ENCODE measurements at places on chromosomes 5 and 9.

DNA sequence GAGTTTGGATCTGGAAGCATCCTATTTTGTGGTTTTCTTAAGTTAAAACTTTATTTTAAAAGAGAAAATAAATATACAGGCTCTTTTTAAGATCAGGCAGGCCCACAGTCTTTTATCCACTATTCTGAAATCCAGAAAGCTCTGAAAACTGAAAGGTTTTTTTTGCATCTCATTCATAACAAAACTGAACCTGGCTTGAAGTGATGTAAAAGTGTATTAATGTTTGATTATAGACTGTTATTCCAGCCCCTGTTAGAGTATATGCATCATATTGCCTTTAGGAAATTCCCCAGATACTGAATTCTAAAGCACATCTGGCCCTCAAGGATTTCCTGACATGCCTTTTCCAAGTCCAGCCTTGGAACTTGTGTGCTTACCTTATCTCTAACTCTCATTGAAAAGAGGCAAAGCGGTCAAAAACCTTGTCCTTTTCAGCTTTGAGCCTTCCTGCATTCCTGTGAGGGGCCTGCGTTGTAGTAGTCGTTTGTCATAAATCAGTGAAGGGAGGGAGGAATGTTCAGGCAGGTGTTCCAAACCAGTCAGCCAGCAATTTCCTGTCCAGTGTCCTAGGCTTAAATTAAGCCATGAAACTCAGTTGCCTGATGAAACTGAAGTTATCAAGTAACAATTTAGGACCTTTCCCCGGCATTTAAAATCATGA lies 110.4 kb downstream of the TLE4 start:
- DNase-seq: no peak

- DNase-seq: no peak
These were observed 273.5 kb upstream of the PTGER4 start for GRCh38 chr5:40405996-40406740.

- DNase-seq: no peak
These were observed 63.4 kb downstream of the ANKRD33B start for GRCh38 chr5:10627160-10627701.

DNA sequence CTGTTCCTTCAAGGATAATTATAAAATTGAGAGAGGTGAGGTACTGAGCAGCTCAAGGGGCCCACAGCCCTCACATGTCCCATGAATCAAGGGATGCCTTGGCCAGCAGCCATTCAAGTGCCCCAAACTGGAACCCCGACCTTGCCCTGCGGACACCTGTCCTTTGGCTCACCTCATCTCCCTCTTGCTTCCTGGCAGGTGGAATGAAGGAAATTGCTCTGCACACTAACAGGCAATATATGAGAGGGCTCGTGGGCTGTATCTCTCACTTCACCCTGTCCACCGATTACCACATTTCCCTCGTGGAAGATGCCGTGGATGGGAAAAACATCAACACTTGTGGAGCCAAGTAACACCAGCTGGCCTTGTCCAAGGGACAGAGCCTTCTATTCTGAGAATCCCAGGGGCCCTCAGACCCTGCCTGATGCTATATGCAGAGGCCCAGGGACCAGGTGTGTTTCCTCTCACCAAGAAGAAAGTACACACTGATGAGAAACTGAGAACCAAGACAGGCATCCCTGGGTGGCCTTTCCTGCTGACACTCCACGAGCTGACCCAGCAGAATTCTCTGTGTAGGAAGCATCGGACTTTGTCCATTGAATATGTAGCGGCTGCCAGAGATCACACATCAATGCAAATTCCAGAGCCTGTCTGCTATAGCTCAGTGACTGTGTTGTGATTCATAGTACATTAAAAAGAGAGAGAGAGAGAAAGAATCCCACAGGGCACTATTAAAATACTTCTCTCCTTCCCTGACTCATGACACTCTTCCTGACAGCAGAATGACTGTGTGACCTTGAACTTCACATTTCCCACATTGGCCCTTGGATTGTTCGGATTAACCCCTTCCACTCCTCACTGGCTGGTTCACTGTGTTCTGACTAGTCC lies 92.6 kb downstream of the LIFR start:
- peak; percentile 82 for DNase-seq

- DNase-seq: peak; percentile 34
These were observed 23.8 kb downstream of the CD14 start for GRCh38 chr5:140609126-140609525.

GRCh38 chr5:147782110-147783028 lies at the start of gene JAKMIP2:
Gene JAKMIP2 (minus strand): TSS chr5:147782728. CDS start chr5:147671806, 110,922 bp downstream.
- DNase-seq: peak; percentile 62

DNA sequence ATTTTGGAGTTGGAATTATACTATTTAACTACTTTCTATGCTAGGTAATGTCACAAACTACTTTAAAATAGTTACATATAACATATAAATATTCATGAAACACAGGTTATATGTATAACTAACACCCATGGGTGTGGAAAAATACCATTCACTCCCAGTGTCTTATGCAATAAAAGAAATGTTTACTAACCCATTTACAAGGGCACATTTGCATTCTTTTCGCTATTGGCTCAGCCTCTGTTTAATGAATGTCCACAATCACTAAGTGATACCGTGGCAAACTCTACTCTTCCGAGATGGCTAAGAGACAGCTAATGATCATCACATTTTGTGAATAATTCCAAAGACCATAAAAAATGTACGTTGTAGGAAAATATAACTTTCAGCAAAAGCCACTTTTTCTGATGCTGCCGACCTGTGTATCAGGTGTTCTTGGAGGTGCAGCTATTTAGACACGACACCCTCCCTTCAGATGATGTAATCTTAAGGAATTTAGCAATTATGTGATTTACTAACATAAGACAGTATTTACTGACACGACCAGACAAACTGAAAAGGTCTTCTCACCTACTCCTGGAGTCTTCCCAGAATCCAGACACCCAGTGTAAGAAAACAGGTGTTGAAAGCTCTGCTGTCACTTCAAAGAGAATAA lies 121.7 kb upstream of the FAM120A start:
- DNase-seq: no peak

DNA sequence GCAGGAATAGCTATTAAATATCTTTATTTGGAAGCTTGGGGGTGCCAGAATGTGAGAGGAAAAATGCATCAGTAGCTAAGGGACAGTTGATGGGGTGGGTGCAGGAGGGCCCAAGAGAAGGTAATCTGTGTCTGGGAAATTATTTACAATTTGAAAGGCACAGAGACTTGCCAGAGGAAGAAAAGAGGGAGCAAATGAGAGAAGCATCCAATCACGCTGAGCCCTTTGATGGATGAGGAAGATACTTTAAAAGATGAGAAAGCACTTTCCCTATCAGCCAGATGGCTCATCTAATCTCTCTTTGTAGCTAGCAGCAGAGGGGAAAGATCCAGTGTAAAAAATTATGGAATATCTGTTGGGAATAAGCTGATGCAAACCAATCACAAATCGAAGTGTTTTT lies 57.0 kb upstream of the ABCA1 start:
- DNase-seq: no peak

- DNase-seq: no peak
These were observed 259.7 kb downstream of the CDH10 start for GRCh38 chr5:24385070-24385469.

DNA sequence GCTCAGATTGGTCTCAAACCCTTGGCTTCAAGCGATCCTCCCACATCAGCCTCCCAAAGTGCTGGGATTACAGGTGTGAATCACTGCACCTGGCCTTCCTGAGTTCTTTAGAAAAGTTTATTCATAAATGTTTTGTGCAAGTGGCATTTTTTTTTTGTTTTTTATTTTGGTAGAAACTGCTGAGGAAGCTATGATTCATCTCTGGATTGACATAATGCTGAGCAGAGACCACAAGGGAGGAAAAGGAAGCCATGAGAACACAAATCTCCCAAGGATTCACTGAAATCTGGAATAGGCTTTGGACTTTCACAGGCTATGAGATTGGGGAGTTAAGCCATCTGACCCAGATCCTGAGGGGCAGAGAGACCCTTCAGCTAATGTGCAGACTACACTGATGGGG lies 3.4 kb upstream of the SLC46A2 start:
- DNase-seq: no peak

GRCh38 chr9:136180586-136180985 lies 24.3 kb downstream of the LHX3 start:
- no peak for DNase-seq

DNA sequence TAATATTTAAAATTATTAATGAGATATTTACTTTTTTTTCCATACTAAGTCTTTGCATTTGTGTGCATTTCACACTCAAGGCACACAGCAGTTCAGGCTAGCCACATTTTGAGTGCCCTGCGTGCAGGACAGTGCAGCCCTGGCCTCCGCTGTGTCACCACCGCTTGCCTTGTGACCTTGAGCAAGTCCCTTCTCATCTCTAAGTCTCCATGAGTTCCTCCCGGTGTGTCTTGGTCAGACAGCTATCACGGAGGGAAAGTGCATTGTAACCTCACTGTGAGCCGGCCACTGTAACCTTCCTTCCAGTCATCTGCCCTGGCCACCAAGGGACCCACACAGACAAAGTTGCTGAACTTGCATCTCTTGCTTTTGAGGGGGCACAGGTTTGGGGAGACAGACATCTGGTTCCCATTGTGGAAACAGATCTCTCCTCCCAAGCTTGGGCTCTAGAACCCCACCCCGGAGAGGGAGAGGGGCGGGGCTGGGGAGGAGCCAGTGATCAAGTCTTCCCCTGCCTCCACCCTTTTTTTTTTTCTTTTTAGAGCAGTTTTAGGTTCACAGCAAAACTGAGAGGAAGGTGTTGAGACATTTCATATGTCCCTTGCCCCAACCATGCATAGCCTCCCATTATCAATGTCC lies 96.8 kb downstream of the C9orf50 start:
- DNase-seq: no peak

- DNase-seq: no peak
These were observed 185.9 kb downstream of the SYK start for GRCh38 chr9:90987566-90987965.

GRCh38 chr5:91361055-91361701 lies 21.9 kb downstream of the ARRDC3 start:
- DNase-seq: no peak

DNA sequence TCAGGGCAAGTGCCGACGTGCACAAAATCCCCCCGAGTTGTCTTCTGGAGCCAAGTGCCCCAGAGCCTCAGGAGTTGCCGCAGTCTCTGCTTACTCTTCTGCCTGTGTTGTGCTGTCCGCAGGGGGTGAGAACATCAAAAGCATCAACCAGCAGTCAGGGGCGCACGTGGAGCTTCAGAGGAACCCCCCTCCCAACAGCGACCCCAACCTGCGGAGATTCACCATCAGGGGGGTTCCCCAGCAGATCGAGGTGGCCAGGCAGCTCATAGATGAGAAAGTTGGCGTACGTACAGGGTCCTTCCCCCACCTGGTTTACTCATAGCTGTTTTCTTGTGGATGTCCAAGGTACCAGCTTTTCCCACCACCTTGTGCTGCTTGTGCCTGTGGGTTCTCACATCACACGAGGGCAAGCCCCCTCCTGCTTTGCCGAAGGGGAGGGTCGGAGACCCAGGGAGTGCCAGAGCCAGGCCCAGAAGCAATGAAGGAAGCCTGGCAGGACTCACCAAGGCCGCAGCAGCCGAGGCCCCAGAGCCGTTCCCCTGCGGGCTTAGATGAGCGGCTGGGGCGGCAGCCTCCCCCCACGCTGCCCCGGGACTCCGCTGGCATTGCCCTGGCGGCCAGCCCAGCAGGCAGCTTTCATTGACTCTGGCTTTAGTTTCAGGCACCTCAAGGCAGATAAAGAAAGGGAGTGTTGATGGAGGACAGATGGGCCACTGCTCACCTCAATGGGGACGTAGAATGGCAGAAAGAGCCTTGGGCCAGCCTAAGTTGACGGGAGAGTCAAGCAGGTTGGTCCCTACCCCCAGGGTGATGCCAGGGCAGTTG lies 33.7 kb upstream of the PRDM12 start:
- no peak for DNase-seq

GRCh38 chr5:93717162-93717561 lies 24.2 kb downstream of the POU5F2 start:
- peak; percentile 77 for DNase-seq

- DNase-seq: no peak
These were observed 583.9 kb downstream of the SEMA5A start for GRCh38 chr5:8961956-8962355.

DNA sequence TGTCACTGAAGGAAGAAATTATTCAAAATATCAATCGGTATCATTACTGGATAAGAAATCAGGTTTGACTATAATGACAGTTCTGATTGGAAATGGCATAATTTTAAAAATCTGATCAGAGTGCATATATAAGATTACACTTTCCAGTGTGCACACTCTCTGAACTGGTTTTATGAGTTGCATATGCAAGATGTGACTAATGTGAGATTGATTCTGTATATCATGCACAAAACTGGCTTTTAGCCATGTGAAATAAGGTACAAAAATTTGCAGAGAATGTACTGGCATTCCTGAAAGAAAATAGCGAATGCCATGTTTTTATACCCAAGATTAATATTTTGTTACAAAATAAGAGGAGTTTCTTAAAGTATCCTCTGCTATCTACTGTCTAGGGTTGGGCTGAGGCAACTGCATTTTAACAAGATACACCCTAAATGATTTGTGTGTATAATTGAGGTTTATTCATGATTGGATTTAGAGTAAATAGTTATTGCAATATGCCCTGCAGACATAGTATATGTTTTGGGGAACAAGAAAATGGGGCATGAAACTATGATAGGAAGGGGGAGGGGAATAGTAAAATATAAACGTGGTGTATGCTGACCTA lies 70.7 kb downstream of the LNPEP start:
- no peak for DNase-seq

GRCh38 chr5:73274881-73275663 lies 102.1 kb downstream of the TMEM174 start:
- peak; percentile 19 for DNase-seq

GRCh38 chr9:99253134-99253533 lies 31.1 kb downstream of the SEC61B start:
- DNase-seq: no peak

- no peak for DNase-seq
These were observed 7.1 kb upstream of the EGFL7 start for GRCh38 chr9:136655536-136656182.

GRCh38 chr5:127941646-127942045 lies 141.9 kb upstream of the SLC12A2 start:
- no peak for DNase-seq

DNA sequence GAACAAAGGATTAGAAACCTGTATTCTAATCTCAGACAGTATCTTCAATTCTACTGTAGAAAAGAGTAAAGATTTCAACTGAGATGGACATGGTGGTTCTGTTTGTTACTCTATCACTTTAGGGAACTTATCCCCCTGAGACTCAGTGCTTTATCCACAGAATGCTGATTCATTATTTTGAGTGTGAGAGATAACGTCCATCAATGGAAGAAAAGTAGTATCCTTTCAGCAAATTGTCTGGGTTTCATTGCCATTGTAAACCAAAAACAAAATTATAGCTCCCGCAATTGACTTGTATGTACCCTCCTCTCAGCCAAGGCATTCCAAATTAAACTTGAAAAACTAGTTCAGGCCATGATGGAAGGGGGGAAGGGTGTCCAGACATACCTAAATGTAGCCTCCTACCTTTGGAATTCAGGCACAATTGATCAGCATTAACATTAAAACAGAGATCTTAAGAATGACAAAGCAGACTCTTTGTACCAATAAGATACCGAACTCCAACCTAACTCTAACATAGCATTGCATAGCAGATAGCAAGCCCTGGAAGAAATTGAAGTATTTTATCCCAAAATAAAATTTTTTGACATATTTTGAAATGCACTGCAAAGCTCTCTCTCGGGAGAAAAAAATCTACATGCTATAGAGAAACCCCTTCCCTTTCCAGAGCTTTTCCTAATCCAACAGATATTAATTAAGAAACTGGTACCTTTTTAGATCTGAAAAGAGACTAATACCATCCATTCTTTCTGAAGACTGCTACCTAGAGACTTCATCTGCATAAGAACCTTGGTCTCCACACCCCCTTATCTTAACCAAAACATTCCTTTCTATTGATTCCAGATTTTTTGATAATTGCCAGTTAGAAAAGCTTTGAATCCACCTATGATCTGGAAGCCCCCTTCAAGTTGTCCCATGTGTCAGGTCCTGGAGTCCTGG lies 1055.7 kb downstream of the PTPRD start:
- no peak for DNase-seq

Measured in mucosa of gallbladder (tissue), 1 donor.